ENCODE measurements at places on chromosomes 1 and 21.

- DNase-seq: no peak
Observed at GRCh38 chr1:218479436-218480115, 134.4 kb downstream of the TGFB2 start.

DNA sequence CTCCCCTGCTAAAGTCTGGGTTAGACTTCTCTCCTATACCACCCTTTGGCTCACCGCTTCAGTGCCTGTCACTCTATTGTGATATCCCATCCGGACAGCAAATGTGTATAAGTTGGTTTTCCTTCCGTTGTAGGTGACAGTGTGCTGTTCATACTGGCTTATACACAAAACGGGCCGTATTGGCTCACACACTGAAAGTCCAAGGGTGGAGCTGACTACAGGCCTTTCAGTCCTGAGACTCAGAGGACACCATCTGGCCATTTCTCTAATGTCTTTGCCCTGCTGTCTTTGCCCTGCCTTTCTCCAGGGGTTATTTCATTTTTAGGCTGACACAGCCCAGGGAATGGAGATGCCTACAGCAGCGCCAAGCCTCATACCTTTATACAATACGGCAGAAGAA, 90.7 kb downstream of the URB2 start:
- no peak for DNase-seq

DNA sequence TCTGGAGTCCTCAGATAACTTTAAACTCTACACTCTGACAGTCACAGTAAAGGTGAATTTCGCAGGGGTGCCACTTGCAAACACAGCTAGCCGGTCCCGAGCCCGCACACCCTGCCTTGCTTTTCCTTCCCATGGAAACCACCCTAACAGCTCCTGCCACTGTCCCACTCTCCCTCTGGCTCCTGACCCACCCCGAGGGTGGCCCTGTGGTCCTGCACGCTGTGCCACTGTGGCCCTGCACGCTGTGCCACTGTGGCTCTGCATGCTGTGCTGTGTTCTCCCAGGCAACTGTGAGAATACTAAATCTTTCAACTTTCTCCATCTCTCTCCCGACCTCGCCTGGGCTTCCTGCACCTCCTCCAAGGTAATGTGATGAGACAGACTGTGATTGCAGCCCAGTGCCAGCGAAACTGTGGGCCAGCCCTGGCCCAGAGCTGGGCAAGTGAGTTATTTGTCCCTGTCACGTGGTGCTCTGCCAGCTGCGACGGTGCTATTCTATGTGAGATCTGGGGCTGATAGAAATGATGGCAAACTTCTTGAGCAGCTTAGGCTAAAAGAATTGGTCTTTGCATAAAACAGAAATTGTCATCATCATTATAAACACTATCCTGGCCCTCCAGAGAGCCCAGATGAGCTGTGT, 63.4 kb upstream of the TARBP1 start:
- no peak for DNase-seq

DNA sequence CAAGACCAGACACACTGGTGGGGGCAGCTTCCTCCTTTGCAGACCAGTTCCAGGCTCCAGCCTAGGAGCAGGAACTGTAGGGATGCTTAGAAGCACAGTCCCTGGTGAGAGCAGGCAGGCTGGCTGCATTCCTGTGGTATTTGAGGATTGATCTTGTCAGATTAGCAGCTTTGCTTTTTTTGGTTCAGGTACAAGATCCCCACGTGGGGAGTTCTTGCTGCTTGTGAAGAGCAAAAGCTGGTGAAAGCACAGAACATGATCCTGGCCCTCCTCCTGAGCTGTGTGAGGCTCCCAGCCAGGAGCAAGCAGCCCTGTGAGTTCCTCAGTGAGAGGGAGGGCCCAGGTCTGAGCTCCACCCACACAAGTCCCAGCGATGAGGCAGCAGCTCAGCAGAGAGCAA, 75.3 kb upstream of the ARTN start:
- DNase-seq: no peak

GRCh38 chr1:22142315-22143064, 407 bp downstream of the WNT4 start:
- DNase-seq: no peak

- no peak for DNase-seq
Observed at GRCh38 chr1:87362834-87363426, 34.2 kb downstream of the LMO4 start.

DNA sequence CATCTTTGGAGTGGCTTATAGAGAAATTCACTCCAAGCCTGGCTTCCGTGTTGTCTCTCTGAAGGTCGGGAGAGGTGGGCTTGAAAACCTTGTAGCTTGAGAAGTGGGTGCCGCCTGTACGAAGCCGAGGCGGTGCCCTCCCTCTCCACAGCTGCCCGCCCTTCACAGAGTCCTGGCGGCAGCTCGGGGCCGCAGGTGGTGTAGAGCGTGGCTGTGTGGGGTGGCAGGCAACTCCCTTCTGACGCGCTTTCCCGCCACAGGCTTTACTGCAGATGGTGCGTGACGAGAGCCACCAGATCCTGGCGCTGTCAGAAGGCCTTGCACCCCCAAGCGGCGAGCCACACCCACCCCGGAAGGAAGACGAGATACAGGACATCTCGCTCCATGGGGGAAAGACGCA, 33.1 kb upstream of the DIP2A start:
- DNase-seq: no peak

- DNase-seq: no peak
Observed at GRCh38 chr1:168554603-168555483, 11.0 kb upstream of the XCL2 start.

- DNase-seq: no peak
Observed at GRCh38 chr21:38054334-38054733, 138.1 kb upstream of the KCNJ6 start.

- DNase-seq: no peak
Observed at GRCh38 chr1:3683992-3684391, 31.7 kb downstream of the TP73 start.

DNA sequence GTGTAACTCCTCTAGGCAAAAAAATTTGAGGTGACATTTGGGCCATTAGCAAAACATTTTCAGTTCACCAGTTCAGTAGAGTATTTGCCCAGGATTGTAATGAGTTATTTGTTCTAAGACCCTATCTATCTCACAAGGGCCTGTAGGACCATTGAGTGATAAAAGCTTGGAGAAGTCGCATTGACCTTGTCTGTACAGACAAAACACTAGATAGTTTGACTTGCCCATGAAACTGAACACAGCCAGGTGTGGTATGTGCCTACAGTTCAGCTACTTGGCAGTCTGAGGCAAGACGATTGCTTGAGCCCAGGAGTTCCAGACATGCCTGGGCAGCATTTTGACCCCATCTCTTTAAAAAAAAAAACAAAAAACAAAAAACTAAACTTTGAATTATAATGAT, 3.1 kb downstream of the ATP5IF1 start:
- DNase-seq: no peak

GRCh38 chr1:212244441-212244840, 40.8 kb upstream of the PPP2R5A start:
- no peak for DNase-seq

DNA sequence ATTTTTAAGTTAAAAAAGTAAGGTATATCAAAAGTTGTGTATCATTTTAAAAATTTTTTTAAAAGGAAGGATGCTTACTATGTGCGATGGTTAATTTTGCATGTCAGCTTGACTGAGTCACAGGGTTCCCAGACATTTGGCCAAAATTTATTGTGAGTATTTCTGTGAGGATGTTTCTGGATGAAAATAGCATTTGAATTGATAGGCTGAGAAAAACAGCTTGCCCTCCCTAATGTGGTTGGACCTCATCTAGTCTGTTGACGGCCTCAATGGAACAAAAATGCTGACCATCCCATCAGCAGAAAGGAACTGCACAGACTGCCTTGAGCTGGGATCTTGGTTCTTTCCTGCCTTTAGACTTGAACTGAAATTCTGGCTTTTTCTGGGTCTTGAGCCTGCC, 724.5 kb downstream of the NCAM2 start:
- DNase-seq: no peak

GRCh38 chr21:32349333-32349944, 43.4 kb downstream of the URB1 start:
- no peak for DNase-seq

DNA sequence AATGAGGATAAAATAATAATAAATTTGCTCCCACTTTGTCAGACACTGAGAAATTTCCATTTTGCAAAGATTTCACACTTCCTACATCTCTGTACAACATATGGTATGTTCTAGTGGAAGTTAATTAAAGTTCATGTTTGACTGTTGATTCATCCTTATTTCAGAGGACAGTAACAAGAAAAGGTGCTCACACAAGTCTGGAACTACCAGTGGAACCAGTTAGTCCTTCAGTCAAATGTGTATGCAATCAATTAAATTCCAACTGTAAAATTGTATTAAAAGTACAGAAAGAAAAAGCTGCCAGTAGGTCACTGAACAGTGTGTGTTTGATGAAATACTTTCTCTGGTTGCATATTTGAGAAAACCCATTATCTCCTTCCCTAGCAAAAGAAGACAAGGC, 496.0 kb upstream of the PKN2 start:
- DNase-seq: no peak

GRCh38 chr1:42259059-42259738, 75.8 kb downstream of the FOXJ3 start:
- peak; percentile 63 for DNase-seq

- peak; percentile 46 for DNase-seq
Observed at GRCh38 chr1:153728305-153729066, 636 bp downstream of the INTS3 start.

GRCh38 chr1:85356130-85356529, 79.7 kb upstream of the BCL10 start:
- DNase-seq: no peak

DNA sequence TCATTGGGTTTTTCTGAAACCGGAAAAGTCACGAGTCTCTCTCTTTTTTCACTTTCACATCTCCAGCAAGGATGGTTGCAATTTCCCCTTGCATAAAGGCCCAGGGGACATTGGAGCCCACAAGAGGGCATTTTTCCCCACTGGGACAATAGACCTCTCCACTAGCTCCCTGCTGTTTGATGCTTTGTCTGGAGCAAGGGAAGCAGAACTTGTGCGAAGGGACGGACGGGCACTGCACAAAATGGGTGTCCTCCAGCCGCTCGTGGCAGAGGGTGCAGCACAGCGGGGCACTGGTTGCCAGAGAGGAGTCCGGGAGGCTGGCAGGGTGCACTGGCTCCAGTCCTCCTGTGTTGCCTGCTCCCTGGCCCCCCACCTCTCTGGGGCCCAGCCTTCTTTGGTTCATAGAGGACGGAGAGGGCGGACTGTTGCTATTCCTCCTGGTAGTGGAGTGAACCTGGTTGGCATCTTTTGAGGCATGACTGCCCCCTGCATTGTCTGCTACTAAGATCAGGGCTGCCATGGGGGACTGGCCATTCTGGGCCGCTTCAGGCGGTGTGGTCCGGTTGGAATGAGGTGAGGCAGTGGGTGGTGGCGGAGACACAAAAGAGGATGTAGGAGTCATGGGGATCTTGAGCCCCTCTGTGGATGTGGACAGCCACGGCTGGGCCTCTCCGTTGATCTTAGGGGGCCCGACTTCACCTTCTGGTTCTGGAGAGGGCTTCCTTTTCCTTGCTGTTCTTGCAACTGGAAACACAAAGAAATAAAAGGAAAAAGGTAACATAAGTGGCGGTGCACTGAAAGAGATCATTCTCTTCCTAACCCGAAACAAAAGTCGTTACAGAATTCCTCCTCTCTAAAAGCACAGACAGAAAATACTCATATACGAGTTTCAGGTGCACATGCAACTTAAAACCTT, 2.6 kb downstream of the IRF2BP2 start:
- peak; percentile 50 for DNase-seq

DNA sequence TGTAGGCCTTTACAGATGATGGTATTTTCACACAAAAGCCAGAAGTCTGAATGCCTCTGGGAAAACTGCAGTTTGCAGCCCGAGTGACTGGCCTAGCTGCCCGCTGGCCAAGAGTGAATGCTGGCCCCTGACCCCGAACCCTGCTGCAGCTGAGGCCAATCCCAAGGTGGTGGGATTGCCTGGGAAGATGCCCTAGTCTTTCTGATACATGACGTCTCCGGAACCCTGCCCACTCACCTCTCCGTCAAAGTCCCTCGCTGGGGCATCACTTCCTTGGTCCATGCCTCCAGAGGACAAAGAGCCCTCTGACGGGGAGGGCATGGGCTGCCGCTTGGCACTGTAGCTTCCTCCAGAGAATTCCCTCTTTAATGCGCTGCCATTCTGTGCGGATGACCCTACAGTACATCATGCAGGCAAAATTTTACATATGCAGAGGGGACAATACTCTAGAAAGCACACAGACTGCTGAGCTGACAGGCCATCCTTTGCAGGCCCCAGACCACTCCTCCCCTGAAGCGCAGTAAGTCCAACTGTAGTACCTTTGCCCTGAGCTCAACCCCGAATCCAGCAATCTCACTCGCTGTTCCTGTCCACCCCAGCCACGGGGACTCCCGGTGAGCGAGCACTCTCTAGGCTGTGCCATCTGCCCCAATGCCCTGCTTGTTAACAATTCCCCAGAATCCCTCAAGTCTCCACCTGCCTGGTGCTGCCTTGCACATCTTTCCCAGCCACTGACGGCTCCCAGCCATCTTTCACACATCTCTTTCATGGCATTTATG, 54.7 kb downstream of the COQ8A start:
- DNase-seq: no peak

GRCh38 chr1:37481289-37482003, 7.1 kb downstream of the ZC3H12A start:
- no peak for DNase-seq

- peak; percentile 31 for DNase-seq
Observed at GRCh38 chr21:36104317-36105300, 30.3 kb upstream of the CBR3 start.

DNA sequence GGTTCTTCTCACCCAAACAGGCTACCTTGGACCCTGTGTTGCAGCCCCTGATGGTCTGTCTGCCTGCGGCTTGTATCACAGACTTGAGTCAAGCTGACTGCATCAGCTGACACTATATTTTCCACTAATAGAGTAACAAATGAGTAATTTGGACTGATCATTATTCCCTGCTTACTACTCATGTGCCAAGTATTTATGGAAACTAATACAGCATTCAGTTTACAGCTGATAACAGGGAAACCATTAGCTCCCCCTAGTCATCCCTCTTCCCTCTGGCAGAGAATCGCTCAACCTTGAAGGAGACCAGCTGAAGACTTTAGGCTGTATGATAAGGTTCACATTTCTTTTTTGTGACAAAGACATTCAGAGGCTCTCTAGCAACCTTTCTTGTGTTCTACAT, 116.6 kb upstream of the SYT6 start:
- DNase-seq: no peak

GRCh38 chr1:116777831-116778830, 23.9 kb downstream of the CD2 start:
- DNase-seq: peak; percentile 48
